T-helper 2 cell treated with Interferon-gamma antibody and Interleukin-4, amounts not matched to agents 100 ng/mL and 5 ng/mL, for 36 hours (primary cell): ENCODE measurements at places on chromosomes 5 and 9. TPM values are rescaled to one million over a fixed set of nuclear protein-coding genes. Genes with fewer than 3 reads are reported as not detected.

The PPP2R2B gene
- total RNA-seq = 0.52 and 0.80 TPM in 2 replicates

The FOXI1 gene
- total RNA-seq = not detected in 2 replicates

The GLRA1 gene
- total RNA-seq = not detected in 2 replicates

The STPG3 gene
- not detected in 2 replicates for total RNA-seq

The PTPN3 gene
- 0.61 and 1.0 TPM in 2 replicates for total RNA-seq

The FSD1L gene
- total RNA-seq = 5.2 and 6.2 TPM in 2 replicates

The RMND5B gene
- total RNA-seq = 28.2 and 32.2 TPM in 2 replicates

The IARS1 gene
- 133 and 136 TPM in 2 replicates for total RNA-seq

The ZNF354C gene
- 3.7 TPM in 2 replicates for total RNA-seq

The ZNF879 gene
- total RNA-seq = 3.2 and 4.8 TPM in 2 replicates

The PAEP gene
- not detected in 2 replicates for total RNA-seq
